ENCODE measurements at places on chromosomes 2 and 18. TPM values are rescaled to one million over a fixed set of nuclear protein-coding genes. Genes with fewer than 3 reads are reported as not detected.

- ATAC-seq, result no peak
These were observed 16.9 kb upstream of the PAIP2B start for GRCh38 chr2:71243634-71244301.

Gene FSHR
- total RNA-seq, result not detected

DNA sequence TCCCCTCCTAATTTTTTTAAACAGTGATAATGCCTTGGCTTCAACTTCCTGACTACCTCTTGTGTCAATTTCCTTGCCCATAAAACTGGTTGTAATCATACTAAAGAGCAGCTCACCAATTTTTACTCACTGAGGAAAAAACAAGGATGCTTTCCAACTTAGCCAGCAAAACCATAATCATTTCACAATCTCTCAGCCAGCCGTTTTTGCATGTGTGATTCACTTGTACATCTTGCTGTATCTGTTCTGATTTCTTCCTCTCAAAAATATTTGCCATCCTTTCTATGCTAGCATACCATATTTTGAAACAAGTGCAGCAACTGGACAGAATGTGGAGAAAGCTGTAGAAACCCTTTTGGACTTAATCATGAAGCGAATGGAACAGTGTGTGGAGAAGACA is 60.7 kb downstream of the RAB27B start:
- no peak for ATAC-seq

- peak; percentile 88 for ATAC-seq
These were observed 13.3 kb downstream of the CHPF start for GRCh38 chr2:219530048-219530963.

All from esophagus mucosa (tissue), 1 donor.